ENCODE measurements at places on chromosomes 1 and 21. TPM values are rescaled to one million over a fixed set of nuclear protein-coding genes. Genes with fewer than 3 reads are reported as not detected.

GRCh38 chr1:151012684-151013471 is 4.6 kb downstream of the PRUNE1 start:
- no peak for DNase-seq

The PTGER3 gene
- total RNA-seq: 36.0 TPM

DNA sequence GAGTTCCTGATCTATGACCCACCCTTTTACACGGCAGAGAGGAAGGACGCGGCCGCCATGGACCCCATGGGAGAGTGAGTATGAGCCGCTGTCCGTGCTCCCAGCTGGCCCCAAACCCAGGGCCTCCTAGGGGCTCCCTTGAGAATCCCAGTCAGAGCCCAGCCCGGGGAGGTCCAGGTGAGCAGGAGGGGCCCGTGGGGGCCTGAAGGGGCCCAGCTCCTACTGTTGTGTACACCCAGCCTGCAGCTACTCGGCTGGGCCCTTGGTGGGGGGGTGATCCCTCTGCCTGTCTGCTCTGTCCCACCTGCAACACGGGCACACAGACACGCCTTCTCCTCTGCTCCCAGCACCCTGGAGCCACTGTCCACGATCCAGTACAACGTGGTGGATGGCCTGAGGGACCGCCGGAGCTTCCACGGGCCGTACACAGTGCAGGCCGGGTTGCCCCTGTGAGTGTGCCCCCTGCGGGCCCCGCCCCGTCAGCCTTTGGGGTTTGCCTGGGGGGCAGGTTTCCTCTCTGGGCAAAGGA is 28.6 kb upstream of the LRRC3 start:
- DNase-seq: no peak

DNA sequence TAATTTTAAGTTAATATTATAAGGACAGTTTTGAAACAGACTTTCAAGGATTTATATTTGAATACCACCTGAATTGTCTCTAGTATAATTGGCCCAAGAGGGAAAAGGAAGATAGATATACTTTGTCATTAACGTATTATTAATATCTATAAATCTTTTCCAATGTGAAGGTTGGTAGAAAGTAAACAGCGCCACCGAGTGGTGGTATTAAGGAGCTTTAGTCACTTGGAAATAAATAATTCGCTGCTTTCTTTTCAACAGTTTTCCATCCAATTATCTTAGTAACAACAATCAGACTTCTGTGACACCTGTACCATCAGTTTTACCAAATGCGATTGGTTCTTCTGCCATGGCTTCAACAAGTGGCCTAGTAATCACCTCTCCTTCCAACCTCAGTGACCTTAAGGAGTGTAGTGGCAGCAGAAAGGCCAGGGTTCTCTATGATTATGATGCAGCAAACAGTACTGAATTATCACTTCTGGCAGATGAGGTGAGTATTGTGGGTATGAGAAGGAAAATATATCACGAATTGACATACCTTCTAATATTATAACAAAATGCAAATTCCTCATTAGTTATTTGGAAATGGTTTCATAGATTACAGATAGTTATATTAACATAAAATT is 37.7 kb downstream of the SH3GLB1 start:
- no peak for DNase-seq

The MRTO4 gene
- 13.5 TPM for total RNA-seq

The FCRL2 gene
- 0.26 TPM for total RNA-seq

- peak; percentile 57 for DNase-seq
Observed at GRCh38 chr1:200670242-200671118, 773 bp upstream of the DDX59 start.

- DNase-seq: no peak
Observed at GRCh38 chr1:161282991-161283390, 24.4 kb downstream of the PCP4L1 start.

DNA sequence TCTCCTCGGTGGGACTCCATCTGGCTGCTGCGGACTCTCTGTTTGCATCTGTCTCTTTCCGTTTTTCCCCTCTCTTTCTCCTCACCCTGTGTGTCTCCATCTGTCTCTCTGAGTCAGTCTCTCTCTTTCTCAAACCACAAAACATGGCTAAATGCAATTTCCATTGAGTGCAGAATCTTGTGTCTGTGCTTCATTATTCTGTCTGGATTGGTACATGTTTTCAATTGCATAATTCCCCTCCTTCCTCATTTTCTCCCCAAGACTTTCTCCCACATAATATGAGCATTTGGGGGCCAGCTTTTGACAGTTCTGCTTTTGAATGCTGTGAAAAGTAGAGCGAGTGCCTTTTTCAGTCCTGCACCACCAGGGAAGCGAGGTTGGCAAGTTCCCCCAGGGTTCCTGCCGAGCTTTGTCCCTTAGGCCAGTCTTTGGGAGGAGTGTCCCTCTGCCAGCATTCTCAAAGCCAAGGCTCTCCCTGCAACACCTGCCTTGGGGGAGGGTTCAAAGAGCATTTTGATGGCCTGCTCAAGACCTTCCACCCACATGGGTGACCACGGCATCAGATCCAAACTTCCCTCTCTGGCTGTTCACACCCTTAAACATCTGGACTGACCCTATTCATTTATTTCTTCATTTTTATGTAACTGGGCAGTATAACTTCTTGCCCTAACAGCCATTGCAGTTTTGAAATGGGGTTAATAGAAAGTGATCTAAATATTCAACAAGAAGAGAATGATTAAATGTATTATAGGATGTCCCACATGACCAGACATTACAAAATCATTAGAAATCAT is 32.8 kb upstream of the SCMH1 start:
- DNase-seq: no peak

The DISC1 gene
- 32.0 TPM for total RNA-seq

GRCh38 chr1:53319296-53320101 is 8.4 kb downstream of the LRP8 start:
- DNase-seq: no peak

GRCh38 chr1:172484252-172484651 is 40.4 kb upstream of the PIGC start:
- DNase-seq: no peak

The C1QC gene
- total RNA-seq: 25.4 TPM

GRCh38 chr1:110262296-110262695 is 52.2 kb downstream of the KCNC4 start:
- DNase-seq: no peak

DNA sequence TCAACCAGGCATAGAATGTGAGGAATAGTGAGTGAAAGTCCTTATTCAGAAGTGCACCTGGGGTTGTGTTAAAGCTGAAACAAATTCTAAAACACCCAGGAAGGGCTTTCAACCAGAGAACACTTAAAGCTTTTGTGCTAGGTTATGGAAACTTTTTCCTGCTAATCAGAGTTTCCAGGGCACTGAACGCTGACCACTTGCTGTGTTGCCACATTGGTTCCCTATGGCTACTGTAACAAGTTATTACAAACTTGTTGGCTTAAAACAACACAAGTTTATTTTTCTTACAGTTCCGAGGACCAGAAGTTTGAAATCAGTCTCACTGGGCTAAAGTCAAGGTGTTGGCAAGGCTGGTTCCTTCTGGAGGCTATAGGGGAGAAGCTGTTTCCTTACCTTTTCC is 300.6 kb downstream of the HHAT start:
- DNase-seq: no peak

DNA sequence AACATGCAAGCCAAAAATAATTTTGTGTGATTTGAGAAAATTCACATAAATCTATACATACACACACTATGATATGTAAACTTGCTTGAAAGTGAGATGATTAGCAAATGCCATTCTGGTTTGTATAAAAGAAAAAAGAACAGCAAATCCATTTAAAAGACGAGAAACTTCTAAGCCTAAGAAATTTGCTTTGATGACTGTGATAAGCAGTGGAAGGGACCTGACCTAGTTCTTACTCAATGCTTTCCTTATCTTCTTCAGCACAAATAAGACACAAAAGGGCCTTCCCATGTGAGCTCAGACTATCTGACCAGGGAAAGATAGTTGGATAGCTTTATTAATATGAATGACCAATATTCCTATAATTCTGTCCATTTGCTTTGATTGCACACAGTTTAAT is 25.3 kb upstream of the NMNAT2 start:
- no peak for DNase-seq

DNA sequence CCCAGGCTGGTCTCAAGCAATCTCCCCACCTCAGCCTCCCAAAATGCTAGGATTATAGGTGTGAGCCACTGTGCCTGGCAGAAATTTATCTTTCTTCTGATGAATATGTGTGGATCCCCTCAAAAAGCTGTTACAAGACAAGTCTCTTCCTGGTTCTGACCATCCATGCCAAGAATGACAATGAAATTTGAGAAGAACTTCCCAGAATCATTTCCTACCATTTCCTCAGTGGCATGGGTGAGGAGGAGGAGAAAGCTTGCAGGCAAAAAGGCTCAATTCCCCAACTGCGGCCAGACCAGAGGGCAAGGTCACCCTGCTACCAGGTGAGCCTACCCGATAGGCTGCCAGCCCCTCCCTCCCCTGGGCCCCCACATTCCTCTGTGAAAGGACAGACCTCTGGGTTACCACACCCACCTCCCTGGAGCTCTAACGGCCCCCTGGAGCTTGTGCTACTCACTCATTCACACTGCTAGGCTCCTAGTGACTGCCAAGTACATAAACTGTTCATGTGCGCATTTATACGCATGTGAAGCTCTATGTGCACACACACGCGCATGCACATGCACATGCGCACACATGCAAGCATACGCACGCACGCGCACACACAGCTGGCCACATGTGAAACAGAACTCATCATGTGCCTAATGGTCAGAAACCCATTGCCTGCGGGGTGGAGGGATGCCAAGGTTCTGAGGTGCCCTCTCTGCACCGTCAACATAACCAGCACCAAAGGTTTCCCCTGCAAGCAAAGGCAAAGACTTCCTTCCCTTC is 17.0 kb downstream of the MRAP start:
- no peak for DNase-seq

GRCh38 chr1:33275195-33275594 is 18.9 kb downstream of the ZNF362 start:
- no peak for DNase-seq

- no peak for DNase-seq
Observed at GRCh38 chr21:43832648-43833047, 32.4 kb upstream of the AGPAT3 start.

GRCh38 chr1:173301507-173301906 is 94.4 kb upstream of the TNFSF4 start:
- DNase-seq: no peak

- no peak for DNase-seq
Observed at GRCh38 chr1:160975026-160975425, 20.4 kb upstream of the ITLN2 start.

DNA sequence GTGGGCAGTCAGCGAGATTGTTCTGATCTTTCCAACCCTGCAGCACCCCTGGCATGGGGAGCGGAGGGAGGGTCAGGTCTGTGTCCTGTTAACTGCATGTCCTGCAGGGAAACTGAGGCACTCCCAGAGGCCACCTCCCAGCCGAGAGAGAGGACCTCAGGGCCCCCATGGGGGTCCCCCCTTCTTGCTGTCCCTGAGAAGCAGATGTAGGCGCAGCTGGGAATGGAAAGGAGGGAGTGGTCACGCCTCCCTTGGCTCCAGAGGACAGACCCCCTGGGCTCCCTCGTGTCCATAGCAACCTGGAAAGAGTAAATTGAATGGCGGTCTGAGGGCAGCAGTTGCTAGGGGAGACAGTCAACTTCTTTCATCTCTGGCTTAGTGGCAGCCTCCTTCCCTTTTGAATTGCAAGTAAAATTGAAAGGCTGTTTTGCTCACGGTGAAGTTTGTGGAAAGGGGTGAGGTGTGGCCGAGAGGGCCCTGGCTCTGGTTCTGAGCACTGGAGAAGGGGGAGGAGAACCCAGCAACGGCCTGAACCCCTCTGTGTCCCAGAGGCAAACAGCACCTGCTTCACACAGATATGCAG is 4.9 kb downstream of the CROCC start:
- DNase-seq: peak; percentile 69

The GIPC2 gene
- total RNA-seq: 4.4 TPM

DNA sequence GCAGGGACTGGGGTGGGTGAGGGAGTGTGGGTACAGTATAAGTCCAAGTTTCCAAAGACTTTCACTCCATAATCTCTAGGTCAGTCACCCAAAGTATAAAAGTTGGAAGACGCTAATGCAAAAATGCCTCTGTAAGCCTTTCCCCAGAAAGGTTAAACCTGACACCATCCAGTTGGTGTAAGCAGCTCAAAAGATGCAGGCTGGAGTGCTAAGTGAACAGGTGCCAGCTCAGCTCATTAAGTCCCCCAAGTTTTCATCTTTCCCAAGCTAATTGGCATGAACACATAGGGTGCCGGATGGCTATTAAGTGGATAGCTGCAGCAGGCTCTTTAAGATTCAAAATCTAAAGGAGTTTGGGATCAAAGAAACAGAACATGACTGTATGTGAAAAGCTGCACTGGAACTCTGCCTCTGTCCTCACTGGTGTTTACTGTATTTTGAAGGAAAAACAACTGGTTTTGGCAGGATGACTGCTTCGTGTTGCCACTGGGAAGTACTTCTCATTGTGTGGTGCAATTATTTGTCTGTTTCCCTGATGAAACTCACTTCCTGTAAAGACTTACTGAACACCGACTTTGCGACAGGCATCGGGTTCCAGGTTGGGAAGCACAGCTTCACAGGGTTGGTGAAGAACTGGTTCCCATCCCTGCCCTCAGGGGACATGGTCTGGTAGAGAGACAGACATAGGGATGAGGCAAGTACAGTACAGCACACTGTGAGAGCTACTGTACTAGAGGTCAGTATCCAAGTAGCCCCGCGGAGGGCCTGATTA is 152.7 kb downstream of the DAB1 start:
- no peak for DNase-seq

DNA sequence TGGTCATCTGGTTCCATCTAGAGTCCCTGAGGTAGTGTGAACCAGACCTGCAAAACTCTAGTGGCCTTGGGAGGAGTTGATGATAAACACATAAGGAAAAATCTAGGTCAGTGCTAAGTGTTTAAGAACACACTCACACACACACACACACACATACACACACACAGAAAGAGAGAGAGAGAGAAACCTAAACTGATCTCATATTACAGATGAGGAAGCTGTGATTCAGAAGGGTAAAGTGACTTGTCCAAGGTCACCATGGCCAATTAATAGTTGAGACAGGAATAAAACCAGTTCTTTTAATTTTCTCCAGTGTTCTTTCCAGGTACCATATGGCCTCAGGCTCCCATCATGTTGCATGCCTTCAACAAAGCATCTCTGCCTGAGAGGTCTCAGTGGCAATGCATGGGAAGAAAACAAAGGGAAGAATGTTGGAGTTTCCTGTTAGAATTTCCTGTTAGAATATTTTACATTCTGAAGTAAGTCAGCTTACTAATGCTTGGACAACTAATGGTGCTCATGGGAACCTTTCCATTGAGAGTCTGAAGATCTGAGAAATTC is 77.3 kb upstream of the TSPAN2 start:
- DNase-seq: no peak
